ENCODE measurements at places on chromosomes 11 and 22. TPM values are rescaled to one million over a fixed set of nuclear protein-coding genes. Genes with fewer than 3 reads are reported as not detected.

GRCh38 chr11:44345781-44346180, 35.8 kb upstream of the ALX4 start:
- no peak for DNase-seq

DNA sequence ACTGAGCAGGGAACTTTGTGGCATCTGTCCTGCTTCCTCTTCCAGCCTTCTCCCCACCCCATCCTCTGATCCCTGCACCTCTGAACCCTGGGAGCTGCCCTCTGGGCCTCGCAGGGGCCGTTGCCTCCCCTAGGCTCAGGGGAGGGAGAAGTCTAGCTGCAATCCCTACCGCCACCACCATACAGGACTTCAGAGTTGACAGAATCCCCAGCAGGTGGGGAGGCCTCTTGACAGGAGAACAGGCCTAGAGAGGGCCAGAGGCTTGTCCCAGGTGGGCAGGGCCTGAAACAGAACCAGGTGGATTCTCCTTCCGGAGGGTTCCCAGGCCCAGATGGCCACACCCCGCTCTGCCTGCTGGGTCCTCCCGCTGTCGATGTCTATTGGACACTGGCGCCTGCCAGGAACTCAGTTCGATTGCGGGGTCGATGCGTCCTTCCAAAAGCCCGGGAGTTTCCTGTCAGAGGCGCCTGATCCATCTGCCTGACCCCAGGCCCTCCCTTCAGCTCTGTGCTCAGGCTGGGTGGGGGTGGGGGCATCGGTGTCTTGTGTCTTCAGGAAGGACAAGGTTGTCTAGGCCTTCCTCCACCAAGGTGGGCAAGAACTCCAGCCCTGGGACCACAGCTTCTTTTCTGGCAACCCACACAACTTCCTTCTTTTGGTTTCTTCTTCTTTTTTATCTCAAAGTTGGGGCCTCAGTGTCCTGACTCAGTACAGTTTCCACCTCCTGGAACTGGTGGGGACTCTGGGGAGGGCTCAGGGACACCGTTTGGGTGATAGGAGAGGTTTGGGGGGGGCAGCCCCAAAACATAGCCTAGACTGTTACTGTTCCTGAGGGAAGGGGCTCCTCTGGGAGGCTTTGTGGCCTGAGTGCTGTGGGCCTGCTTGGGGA, 6.4 kb downstream of the STARD10 start:
- DNase-seq = no peak

- DNase-seq = no peak
Observed at GRCh38 chr11:9396310-9396709, 11.9 kb downstream of the IPO7 start.

DNA sequence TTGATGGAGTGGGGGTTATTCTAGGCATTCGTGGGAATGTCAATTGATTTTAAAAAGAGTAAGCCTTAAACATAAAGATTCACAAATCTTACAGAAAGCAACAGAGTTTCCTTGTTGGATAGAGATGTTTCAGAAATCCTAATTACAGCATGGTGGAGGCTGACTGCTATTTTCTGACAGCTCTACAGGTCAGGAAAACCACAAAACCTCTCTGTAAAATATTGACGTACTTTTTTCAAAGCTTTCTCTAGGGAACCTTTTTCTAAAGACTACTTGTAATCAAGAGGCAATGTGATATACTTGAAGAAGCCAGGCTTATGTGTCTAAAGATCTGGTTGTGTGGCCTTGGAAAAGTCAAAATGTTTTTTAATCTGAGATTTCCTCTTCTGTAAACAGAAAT, 9.1 kb upstream of the OR8B8 start:
- DNase-seq = no peak

GRCh38 chr11:279966-280705, 1.9 kb downstream of the NLRP6 start:
- DNase-seq = peak; percentile 65

GRCh38 chr11:64207256-64208085, 950 bp downstream of the FERMT3 start:
- DNase-seq = peak; percentile 87

DNA sequence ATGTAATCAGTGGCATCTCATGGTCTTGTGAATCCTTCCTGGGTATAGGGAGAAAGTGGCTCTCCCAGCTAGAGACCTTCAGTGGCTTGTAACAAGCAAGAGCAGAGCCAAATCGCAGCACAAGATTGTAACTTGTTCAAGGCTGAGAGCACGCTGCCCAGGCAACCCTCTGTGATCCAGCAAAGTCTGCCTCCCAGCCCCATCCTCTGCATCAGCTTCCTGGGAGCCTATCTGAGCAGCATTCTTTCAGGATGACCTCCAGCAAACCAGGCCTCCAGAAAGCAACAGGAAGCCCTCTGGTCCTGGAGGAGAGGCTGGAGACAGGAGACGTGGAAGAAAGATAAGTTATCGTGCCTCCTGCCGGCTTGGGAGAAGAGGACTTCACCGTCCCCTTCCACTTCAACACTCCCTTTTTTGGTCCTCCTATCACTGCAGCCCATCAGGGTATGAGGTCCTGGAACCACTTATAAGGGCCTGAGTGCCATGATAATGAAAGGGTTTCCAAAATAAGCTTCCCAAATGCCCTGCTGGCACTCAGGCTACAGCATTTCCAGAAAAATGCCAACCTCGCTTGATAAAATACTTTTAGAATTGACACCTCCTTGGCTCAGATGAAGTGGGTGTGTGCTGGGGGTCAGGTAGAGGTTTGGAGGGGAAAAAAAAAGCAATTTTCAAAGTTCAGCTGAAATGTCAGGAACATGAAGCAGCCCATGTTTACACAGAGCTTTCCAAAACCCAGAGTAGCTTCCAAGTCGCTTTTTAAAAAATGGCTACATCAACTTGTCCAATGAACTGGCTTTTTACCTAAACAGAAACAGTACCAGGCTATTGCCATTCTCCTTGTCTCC, 80.2 kb downstream of the PLEKHA7 start:
- peak; percentile 64 for DNase-seq

DNA sequence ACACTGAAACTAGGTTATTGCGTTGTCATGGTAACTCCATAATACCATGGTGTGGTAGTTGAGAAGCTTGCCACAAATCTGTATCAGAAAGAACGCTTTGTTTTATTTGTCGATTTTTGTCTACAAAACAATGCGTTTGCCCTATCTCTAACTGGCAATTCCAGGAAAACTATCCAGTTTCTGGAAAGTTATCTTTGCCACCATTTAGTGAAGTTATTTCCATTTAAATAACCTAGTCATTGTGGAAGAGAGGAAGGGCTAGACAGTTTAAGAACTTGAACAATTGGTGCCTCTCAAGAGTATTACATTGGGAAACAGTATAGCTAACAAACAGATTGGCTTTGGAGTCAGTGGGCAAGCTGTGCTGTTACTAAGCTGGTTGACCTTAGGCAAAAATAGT, 7.9 kb downstream of the HSD17B12 start:
- no peak for DNase-seq

GRCh38 chr11:43516316-43516850, 157.7 kb downstream of the TTC17 start:
- DNase-seq = no peak

DNA sequence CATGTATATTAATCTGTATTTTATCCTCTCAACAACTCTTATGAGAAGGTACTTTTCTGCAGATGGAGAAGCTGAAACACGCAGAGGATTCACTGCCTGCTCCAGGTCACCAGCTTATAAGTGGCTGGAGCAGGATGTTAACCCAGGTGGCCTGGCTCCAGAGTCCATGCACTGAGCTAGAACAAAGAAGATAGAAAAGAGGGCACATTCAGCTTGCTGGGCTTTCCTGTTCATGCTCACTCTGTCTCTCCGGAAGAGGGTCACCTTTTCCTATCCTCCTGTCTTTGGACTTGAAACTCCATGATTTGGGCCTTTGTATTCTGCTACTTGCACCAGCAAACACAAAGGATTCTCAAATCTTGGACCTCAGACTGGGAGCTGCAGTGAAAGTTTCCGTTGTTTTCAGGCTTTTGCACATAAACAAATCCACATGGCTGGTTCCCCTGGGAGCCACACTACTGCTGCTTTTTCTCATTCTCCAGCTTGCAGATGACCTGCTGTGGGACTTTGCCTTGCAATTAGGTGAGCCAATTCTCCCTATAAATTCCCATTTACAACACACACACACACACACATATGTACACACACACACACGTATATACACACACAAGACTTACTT, 117.3 kb upstream of the GRK3 start:
- DNase-seq = no peak

- DNase-seq = no peak
Observed at GRCh38 chr11:88193278-88193677, 18.0 kb upstream of the RAB38 start.

LRRC75B gene
- 6.1 TPM for total RNA-seq

ACR gene
- 0.54 TPM for total RNA-seq

DNA sequence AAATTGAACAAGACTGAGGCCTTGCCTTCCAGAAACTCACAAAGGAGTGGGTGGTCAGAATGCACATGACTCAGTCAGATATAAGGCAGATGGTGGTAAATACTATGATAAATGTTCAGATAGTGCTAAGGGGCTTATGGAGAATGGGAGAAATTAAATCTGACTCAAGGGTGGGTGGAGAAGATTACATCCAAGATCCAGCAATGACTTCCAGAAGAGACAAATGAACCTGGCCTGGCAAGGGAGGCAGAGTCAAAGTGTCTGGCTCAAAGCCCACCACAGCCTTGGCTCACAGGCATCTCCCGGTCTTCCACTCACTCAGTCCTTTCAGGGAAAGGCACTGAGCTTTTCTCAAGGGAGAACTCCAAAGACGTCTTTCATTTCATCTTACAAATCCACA, 6.1 kb upstream of the ZBTB16 start:
- DNase-seq = no peak

GRM5 gene
- not detected for total RNA-seq

DNA sequence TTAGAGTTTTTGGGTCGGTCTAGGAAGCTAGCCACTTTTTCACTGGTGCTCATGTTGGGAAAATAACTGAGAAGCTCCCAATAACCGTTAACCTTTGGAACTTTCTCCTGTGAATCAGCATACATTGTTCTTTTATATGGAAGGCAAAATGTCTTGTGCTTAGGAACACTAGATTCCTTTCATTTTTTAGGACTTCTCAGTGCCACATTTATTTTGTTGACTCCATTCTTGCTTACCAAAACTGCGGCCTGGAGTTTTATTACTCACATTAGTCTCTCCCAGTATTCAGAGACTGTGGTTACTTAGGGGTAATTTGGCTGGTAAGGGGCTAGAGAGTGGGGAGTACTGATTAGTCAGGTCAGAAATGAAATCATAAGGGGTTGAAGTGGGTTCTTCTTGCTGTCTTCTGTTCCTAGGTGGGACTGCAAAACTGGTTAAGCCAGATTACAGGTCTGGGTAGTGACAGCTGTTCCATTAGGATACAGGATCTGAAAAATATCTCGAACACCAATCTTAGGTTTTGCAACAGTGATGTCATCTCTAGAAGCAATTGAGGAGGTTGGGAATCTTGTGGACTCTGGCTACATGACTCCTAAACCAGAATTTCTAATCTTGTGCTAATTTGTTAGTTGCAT, 631.4 kb upstream of the LUZP2 start:
- no peak for DNase-seq

GRCh38 chr11:124763156-124763947, 1.3 kb upstream of the ESAM start:
- DNase-seq = peak; percentile 94

- DNase-seq = peak; percentile 5
Observed at GRCh38 chr22:23117891-23118646, 23.7 kb downstream of the RSPH14 start.

DNA sequence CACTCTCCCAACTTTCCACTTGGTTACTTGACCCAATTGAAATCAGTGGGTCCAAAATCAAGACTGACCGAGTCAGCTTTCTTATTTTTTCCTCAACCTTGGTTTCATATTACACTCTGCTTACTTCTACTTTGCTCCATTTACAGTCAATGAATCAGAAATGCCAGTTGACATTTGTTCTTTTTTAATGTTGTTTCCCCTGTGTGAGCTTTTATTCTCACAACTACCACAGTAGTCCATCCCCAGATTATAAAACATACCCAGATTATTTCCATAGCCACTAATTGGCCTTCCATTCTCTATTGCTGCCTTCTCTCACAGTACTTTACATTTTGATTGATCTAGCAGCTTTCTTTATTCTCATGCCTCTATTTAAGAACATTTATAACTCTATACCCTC, 50.0 kb downstream of the DNAJC24 start:
- DNase-seq = no peak

SESN3 gene
- 11.9 TPM for total RNA-seq

TMEM126A gene
- total RNA-seq = 56.0 TPM

CCDC15 gene
- 0.25 TPM for total RNA-seq

DNA sequence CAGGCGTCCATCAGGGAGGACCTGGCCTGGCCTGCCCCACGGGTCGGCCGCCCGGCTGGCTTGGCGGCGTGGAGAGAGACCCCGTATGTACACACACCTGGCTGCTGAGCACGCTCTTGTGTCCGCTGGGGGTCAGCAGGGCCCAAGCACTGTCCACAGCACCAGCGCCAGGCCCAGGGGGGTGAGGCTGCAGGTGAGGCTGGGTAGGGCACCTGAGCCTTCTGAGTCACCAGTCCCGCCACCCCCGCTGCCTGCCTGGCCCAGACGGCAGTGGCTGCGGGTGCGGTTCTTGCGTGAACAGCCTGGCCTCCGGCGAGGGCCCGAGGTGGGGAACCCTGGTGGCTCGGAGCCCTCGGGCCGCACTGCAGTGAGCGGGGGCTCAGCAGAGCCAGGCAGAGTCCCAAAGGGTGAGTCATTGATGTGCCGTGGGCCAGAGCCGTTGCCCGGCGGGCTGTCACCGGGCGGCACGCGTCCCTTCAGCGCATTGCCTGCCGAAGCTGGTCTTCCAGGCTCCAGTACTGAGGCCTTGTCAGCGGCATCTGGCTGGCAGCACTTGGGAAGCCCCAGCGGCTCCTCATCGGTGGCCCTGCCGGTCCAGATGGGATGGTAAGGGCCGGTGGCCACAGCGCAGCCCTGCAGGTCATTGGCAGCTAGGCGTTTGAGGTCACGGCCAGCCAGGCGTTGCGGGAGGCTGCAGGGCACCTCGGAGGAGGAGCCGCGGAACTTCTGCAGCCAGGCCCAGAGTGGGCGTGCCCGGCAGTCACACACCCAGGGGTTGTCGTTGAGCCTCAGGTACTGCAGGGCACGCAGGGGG, 26.3 kb downstream of the RTN4R start:
- DNase-seq = no peak

DNA sequence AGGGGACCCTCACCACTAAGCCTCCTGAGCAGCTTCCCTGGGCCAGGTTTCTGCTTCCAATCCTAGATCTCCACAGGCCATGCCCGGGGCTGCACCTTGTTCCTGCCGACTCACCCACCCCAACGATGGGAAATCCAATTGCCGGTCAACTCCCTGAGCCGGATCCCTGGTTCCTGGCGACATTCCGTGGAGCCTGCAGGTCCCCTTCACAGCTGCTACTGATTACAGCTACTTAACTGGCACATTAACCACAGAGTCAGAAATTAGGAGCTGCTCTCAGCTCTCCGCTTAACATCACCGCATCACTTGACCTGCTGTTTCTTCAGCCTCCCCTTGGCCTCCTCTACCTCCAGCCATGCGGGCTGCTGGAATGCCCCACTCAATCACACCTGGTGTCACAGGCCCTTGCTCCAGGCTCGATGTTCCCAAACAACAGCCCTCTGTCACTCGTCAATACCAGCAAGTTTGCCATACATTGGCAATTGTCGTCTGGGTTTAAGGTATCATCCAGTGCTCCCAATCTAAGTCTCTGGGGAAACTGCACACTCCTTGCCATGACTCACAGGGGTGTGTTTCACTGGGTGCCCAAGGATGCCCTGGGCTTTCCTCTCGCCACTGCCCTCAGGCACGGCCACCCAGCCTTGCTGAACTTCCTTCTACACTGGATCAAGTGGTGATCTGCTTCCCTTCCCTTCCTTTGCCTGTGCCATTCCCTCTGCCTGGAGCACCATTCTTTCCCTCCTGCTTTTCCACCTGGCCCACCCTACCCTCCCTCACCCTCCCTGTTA, 181.0 kb downstream of the MN1 start:
- no peak for DNase-seq

CHEK1 gene
- 0.68 TPM for total RNA-seq

NCAM1 gene
- total RNA-seq = 191 TPM

All from right cardiac atrium (tissue), 5 donors.